ENCODE measurements at places on chromosomes 5 and 9.
A peak's percentile ranks its signal among the peaks of the same experiment; 100 is the strongest.

GRCh38 chr9:134053401-134053871 lies 14.4 kb downstream of the BRD3 start:
- no peak for DNase-seq

GRCh38 chr9:95007226-95007869 lies 280.8 kb downstream of the AOPEP start:
- DNase-seq: peak; percentile 59

- no peak for DNase-seq
Measured at GRCh38 chr5:73663161-73663859, 37.3 kb downstream of the ARHGEF28 start.

DNA sequence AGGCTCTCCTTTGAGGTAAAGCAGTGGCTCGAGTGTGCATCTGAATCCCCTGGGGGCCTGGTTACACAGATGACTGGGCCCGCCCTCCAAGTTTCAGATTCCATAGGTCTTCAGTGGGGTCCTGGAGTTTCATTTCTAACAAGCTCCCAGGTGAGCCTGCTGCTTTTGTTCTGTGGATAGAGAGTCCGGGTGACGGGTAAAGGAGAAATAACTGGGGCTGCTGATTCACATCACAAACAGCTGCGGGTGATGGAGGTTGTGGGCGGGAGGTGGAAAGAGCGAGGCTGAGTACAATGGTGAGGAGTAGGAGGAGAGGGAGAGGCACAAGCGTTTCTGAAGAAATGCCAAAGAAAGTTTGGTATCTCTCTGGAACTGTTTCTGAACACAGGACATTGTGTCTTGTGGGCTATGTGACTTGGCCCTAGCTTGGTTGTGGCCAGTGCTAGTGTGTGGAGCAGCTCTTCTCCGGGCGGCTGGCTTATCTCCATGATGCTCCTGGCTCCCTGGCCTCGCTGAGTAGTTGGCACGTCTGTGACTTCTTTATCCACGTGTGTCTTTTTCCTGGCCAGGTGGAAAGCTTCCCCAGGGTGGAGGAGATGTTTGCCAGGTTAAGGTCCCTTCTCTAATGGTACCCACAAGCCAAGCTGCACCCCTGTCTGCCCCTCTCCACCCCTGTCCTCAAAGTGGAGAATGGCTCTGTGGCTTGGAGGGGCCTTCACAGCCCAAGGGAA lies 61.7 kb downstream of the HSPA4 start:
- peak; percentile 46 for DNase-seq

DNA sequence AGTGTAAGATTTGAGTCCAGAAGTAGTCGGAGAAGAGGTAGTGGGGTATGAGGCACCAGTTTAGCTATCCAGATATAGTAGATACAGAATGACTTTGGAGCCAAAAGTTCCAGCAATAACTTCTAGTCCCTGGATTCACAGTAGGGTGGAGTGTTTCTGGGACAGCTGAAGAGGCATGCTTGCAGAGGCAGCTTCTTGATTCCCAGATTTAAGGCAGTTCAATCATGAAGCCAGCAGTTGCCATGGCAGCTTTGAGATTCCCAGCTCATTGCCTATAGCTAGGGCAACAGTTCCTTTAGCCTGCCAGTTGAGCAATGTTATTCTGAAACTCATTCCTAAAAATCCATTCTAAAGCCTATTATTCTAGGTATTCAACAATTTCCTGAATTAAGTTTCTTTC lies 79.2 kb downstream of the LIX1 start:
- no peak for DNase-seq

DNA sequence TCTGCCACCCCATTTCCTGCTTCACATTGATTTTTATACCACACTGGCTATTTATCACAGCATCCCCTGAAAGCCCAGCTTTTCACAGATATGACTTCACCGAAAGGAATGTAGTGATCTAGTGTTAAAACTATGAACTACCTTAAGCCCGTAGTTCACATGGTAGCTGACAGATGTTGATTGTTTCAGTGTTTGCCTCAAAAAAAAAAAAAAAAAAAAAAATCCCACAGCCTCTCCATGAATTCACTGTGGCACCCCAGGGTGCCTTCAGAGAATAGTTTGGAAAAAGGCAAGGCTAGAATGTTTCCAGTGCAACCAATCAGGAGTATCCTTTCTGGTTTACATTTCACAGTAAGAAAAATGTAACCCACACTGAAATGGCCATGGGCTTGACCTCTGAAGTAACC lies 37.1 kb downstream of the GLIS3 start:
- DNase-seq: peak; percentile 65

DNA sequence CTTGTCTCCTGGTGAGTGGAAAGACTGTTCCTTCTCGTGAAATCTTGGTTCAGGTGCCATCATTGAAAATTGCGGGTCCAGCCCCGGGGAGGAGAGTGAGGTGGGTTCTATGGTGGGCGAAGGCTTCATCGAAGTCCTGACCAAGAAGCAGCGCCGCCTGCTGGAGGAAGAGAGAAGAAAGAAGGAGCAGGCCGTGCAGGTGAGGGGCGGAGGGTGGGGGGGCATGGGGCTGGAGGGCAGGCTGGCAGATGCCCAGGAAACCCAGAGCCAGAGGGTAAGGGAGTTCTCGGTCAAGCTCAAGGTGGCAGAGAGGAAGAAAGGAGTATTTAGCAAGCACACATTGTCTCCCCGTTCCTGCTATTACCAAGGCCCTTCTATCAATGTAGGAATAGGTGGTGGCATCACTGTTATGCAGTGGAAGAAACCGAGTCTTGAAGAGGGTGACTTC lies 24.3 kb upstream of the POMT1 start:
- DNase-seq: peak; percentile 23

DNA sequence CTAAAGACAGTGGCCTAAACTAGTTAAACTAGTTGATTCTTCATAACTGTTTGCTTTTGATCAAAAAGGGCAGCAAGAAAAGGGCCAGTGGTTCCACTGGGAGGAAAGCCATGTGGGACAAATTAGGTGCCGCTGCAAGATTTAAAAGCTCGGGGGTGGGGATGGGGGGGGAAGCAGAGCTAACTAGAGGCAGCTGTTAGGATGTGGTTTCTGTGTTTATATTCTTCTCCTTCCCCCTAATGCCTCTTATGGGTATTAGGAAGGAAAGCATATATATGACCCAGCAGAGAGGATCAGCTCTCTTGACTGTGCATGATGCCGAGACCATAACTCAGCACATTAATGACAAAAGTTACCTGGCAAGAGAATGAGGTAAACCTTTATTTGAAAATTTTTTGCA lies 65.7 kb downstream of the EFNA5 start:
- DNase-seq: peak; percentile 25

GRCh38 chr9:122991370-122991830 lies 42.1 kb upstream of the GPR21 start:
- peak; percentile 95 for DNase-seq

- DNase-seq: no peak
Measured at GRCh38 chr5:73266925-73267765, 94.2 kb downstream of the TMEM174 start.

DNA sequence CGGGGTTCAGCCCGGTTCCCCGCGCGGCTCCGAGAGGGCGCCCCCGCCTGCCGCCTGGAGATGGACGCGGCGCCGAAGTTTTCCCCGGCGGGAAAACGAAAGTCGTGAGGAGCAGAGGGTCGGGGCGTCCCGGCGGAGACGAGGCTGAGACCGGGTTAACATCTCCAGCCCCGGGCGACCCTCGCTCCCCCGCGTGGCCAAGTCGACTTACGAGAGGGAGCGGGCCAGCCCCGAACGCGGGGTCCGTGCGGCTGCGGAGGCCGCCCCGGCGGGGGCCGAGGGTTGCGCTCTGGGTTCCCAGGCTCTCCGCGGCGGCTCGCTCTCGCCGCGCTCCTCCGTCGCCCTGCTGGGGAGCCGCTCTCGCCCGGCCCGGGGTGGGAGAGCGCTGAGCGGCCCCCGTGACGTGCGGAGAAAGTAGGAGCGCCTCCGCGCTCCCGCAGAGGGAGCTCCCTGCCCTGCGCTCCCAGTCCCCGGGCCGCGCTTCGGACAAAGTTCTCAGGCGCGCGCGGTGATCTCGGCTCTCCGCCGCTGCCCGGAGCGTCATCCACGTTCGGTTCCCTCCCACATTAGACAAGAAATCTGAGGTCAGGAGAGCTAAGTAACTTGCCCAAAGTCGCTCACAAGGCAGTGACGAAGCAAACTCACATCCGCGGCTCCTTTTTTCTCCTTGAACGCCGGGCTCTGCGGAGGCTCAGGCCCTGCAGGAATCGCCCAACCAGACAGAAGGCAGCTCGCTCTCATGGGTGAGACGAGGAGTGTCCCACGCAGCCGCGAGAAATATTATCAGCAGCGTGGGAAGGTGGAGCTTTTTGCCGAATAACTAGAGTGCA lies 1.2 kb upstream of the GCNT4 start:
- peak; percentile 83 for DNase-seq

DNA sequence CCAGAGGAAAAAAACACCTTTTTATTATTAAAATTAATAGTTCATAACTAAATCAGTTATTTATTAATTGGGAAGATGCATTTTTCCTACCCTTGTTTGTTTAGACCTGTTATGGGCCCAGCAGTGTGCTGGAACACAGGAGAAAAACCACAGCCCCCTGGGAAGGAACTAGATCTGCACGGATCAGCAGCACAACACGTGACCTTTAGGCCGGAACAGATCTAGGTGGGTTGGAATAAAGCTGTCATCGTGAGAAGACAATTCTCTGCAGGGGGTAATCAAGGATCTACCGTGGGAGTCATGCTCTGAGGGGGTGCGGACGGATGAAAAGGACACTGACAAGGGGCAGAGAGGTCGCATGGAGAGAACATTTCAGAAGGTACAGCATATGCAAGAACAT lies 95.8 kb upstream of the SPATA31C2 start:
- DNase-seq: peak; percentile 14

DNA sequence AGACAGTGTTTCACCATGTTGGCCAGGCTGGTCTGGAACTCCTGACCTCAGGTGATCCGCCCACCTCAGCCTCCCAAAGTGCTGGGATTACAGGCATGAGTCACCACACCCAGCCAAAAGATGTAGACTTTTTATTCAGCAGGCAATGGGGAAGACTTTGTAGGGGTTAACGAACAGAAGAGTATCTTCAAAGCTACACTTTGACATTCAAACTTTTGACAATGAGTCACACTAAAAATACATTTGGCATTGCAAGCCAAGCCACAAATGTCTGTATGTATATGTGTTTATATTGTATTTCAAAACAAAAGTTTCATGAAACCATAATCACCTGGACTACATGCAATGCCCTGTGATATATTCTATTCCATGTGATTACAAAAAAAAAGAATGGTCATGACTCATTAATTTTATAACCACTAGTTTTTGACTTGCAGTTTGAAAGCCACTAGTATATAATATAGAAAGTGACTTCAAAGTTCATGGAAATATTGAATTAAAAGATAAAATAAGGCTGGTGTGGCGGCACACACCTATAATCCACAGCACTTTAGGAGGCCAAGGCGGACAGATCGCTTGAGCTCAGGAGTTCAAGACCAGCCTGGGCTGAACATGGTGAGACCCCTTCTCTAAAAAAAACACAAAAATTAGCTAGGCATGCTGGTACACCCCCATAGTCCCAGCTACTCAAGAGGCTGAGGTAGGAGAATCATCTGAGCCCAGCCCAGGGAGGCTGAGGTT lies 8.3 kb downstream of the DIMT1 start:
- peak; percentile 47 for DNase-seq

DNA sequence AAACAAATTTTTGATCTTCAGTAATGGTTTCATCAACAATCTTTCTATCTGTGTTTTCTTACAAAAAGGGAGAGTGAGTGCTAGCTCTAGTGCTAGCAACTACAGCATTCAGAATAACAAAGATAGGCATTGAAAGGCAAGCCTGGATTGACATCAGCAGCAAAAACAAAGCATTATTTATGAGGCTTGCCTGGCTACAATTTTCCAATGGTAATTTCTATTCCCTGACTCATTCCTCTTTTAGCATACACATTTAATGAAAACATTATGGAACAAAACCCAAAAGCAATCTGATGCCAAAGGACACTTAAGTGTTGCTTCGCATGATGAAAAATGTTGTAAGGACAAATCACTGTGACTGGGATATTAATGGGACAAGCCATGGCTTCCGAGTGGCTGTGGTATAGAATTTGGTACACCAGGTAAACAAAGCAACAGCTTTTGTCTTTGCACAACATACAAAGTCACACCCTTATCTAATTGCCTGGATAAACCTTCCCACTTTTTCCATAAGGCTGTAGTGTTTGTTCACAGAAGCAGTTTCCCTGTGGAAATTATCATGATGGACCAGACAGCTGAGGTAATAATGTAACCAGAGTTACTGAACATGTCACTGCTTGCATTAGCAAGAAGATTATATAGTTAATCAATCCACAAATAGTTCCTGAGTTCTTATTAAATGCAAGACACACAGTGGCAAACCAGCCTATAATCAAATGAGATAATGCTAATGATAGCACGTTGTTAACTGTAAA lies 179.8 kb upstream of the EDIL3 start:
- peak; percentile 71 for DNase-seq

DNA sequence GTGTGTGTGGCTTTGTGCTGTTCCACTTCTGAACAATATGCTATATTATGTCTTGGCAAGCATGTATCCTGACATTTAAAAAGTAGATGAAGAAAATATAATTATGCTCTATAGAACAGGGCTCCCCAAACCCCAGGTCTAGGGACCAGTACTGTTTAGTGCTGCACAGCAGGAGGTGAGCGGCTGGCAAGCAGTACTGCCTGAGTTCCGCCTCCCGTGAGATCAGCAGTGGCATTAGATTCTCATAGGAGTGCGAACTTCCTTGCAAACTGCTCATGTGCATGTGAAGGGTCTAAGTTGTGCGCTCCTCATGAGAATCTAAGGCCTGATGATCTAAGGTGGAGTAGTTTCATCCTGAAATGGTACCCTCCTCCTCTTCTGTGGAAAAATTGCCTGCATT lies 979.1 kb upstream of the CTNND2 start:
- DNase-seq: no peak

DNA sequence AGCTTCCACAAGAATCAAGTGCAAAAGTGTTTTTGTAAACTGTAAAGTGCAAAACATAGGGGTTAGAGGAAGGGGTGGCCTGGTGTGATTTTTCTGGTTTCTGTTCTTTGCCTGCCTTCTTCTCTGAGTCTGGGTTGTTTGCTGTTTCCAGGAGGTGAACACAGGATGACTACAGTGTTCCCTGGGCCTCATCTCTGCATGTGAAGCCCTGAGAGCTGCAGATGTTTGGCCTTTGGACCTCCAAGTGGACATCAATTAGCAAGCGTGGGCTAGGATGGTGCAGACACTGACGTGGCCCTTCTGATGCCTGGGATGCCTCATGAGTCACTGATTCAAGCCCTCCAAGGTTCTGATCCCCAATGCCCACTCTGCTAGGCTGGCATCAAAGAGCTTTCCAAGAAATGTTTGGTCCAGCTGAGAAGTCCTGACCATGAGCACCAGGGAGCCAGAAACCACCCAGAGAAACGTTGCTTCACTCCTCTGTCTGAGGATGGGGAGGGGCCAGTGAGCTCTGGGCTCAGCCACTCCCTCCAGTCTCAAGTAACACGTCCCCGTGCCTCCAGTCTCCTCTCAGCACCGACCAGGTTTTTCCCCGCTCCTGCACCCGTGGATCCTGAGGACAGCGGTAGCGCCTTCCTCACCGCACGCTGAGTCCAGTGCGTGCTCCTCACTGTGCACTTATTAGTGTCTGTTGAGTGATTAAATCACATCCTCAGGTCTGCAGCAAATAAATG lies 7.6 kb downstream of the IL9 start:
- peak; percentile 40 for DNase-seq

GRCh38 chr5:95285409-95285755 lies 488 bp upstream of the MCTP1 start:
- no peak for DNase-seq
